ENCODE measurements at places on chromosomes 11 and 22. TPM values are rescaled to one million over a fixed set of nuclear protein-coding genes. Genes with fewer than 3 reads are reported as not detected.

The CNIH2 gene
- 2.2 TPM for total RNA-seq

The RFPL3 gene
- total RNA-seq: not detected

GRCh38 chr11:73577496-73577917 is 20.4 kb downstream of the FAM168A start:
- H3K4me3 ChIP-seq: no peak overlapping the region
- H3K27me3 ChIP-seq: no peaks in the 10 kb centered on the region
- no peaks in the 10 kb centered on the region for H3K36me3 ChIP-seq
- H3K4me1 ChIP-seq: peaks cover 4% of the 10 kb centered on the region
- DNase-seq: no peak

DNA sequence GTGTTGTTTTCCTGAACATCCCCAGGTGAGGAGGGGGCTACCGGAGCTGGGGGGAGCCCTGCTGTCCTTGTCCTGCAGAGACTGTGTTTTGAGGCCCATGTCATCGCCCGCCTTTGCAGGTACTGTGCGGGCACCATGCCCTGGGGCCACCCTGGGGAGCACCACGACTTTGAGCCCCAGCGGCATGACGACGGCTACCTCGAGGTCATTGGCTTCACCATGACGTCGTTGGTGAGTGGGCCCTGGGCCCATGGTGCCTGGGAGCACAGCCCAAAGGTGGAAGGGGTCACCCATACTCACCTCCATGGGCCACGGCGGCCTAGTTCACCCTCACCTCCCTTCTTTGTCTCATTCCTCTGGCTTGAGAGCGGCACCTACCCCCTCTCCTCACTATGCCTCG is 6.7 kb upstream of the MDK start:
- peaks cover 13% of the 10 kb centered on the region for H3K36me3 ChIP-seq
- no peaks in the 10 kb centered on the region for H3K4me1 ChIP-seq

DNA sequence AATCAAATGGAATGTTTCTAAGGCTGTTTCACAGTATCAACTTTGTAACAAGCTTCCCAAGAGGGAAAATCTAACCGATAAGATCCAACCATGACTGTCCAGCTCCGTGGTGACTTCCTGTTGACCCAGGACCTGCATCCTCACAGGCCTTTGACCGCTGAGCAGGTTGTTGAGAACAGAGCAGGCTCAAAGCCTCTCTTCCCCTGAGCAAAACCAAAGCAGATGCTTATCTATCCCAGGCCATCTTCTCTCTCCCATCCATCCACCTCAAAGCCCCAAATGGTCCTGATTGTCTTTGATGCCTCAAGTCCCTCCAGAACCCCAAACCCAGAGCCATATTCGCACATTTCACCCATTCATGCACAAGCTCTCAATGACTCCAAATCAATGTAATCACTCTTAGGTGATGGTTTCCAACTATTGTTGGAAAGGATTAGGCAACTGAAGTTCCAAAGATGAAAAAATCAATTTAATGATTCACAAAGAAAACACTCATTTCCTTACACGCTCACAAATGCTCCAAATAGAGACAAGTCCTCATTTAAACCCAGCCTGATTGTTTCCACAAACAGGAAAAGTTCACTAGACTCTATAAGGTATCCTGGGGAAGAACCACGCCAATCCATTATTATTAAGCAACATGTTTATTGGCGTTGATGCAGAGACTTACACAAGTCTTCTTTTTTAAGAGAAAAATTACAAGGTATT is 48.7 kb downstream of the C11orf58 start:
- no peaks in the 10 kb centered on the region for H3K36me3 ChIP-seq
- DNase-seq: no peak
- no peaks in the 10 kb centered on the region for H3K4me1 ChIP-seq
- no peaks in the 10 kb centered on the region for H3K27me3 ChIP-seq
- H3K4me3 ChIP-seq: no peak overlapping the region

- DNase-seq: no peak
- H3K27ac ChIP-seq: no peak overlapping the region
- no peaks in the 10 kb centered on the region for H3K4me1 ChIP-seq
- H3K27me3 ChIP-seq: no peaks in the 10 kb centered on the region
- no peak overlapping the region for H3K4me3 ChIP-seq
These were observed 182.7 kb downstream of the ADAMTS15 start for GRCh38 chr11:130631119-130631518.

DNA sequence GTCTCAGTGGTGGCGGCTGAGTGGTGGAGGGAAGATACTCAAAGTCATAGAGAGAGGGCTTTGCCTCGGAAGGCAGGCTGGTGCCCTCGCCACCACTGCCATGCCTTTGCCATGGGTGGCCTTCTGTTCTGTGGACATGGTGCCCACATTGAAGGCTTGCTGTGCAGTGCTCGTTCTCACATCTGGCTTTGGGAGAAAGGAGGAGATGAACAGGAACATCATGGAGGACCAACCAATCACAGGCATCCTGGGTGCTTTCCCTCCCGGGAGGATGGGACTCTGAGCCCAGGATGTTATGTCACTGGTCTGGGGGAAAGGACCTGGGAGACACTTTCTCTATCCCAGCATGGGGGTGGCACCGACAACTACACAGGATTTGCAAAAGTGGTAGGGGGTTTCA is 82.3 kb upstream of the NARS2 start:
- no peaks in the 10 kb centered on the region for H3K36me3 ChIP-seq
- no peak overlapping the region for H3K4me3 ChIP-seq
- no peaks in the 10 kb centered on the region for H3K27me3 ChIP-seq
- no peak for DNase-seq
- H3K4me1 ChIP-seq: no peaks in the 10 kb centered on the region

- no peaks in the 10 kb centered on the region for H3K27me3 ChIP-seq
- no peaks in the 10 kb centered on the region for H3K36me3 ChIP-seq
- no peak for DNase-seq
- H3K4me3 ChIP-seq: no peak overlapping the region
These were observed 32.0 kb downstream of the BUD13 start for GRCh38 chr11:116740741-116741140.

DNA sequence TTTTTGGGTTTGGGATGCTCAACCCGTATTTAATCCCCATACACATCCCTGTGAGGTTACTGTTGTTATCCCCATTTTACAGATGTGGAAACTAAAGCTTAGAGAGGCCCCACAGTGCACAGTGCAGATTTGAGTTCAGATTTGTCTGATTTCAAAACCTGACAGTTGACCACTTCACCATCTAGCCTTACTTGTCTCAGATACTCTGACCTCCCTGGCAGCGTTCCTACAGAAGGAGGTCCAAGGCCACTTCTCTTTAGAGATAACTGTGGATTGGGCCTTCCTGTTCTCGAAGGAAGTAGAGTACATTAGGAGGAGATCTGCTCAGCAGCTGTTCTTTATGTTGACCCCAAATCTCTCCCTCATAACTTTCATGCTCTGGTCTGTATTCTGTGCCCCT is 46.7 kb upstream of the CTTN start:
- H3K27me3 ChIP-seq: no peaks in the 10 kb centered on the region
- H3K27ac ChIP-seq: no peak overlapping the region
- DNase-seq: no peak
- no peak overlapping the region for H3K4me3 ChIP-seq

All from naive thymus-derived CD4-positive, alpha-beta T cell (primary cell).